ENCODE measurements at places on chromosomes 7 and 10.

- DNase-seq = no peak
Measured at GRCh38 chr10:48599830-48600134, 5.1 kb downstream of the ARHGAP22 start.

- DNase-seq = no peak
Measured at GRCh38 chr10:124482236-124482800, 20.7 kb downstream of the LHPP start.

GRCh38 chr10:60490013-60490412, 100.3 kb upstream of the ANK3 start:
- no peak for DNase-seq

DNA sequence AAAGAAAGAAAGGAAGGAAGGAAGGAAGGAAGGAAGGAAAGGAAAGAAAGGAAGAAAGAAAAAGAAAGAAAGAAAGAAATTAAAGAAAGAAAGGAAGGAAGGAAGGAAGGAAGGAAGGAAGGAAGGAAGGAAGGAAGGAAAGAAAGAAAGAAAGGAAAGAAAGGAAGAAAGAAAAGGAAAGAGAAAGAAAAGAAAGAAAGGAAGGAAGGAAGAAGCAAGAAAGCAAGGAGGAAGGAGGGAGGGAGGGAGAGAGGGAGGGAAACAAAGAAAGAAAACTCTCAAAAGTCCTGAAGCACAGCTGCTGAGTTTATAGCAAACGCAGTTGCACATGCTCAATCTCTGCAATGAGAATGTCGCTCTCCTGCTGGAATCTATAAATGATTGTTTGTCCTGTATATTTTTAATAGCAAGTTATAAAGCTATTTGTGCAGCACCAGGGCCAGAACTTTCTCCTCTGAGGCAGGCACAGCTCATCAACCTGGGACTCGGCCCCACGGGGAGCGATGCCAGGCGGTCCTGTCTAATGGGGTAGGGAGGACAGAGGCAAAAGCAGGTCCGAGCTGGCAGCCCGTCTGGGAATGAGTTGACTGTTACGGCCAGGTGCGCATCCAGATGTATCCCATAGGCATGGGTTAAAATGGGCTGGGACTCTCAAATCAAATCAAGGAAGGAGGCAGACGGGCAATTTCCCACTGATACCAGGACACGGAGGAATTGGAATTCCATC, 118.0 kb upstream of the PFKP start:
- DNase-seq = no peak

GRCh38 chr10:50648089-50648934, 24.6 kb upstream of the SGMS1 start:
- no peak for DNase-seq

- DNase-seq = no peak
Measured at GRCh38 chr10:79165070-79165778, 96.5 kb downstream of the ZMIZ1 start.

DNA sequence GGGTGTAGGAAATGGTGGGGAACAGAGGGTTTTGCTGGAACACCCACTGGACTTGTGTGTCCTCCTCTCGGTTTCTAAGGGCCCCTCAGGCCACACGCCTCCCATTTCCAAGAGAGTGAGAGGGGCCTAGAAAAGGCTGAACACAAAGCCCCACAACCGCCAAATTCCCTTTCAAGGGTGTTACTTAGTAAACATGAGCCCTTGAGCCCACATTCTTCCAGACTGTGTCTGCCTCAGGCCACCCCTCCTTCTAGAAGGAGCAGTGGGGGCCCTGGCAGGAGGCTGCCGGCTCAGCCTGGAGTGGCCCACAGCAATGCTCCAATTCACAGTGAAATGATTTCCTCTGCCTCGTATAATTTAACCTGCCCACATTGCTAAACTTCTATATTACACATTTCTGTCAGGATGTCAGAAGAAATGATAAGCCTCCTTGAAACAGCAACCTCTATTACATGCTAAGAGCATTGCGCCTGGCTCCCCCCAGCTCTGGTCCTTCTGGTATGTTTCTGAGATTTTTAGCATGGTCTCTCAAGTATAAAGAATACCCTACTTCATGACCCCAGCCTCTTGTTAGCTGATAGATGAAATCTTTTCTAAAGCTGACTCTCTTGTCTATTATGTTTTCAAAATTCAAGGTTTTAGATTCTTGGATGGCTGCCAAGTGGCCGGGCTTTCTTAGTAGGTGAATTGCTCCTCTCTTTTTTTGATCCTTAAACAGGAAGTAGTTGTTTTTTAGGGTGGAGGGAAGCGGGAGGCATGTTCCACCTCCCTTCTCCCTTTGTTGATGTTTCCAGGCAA, 673.9 kb upstream of the GALNT17 start:
- DNase-seq = no peak

DNA sequence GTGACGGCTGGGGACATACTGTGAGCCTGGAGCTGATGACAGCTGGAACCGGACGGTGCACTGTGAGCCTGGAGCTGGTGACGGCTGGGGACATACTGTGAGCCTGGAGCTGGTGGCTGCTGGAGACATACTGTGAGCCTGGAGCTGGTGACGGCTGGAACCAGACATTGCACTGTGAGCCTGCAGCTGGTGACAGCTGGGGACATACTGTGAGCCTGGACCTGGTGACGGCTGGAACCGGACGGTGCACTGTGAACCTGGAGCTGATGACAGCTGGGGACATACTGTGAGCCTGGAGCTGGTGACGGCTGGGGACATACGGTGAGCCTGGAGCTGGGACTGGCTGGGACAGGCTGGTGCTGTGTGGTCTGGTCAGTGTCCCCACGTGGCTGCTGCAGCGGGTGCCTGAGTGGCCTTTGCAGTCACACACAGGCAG, 47.9 kb downstream of the PTPRN2 start:
- no peak for DNase-seq

Measured in NCI-H1417 treated with DMSO at 0.1 percent for 48 hours (cell line).